ENCODE measurements at places on chromosomes 2 and 18.

DNA sequence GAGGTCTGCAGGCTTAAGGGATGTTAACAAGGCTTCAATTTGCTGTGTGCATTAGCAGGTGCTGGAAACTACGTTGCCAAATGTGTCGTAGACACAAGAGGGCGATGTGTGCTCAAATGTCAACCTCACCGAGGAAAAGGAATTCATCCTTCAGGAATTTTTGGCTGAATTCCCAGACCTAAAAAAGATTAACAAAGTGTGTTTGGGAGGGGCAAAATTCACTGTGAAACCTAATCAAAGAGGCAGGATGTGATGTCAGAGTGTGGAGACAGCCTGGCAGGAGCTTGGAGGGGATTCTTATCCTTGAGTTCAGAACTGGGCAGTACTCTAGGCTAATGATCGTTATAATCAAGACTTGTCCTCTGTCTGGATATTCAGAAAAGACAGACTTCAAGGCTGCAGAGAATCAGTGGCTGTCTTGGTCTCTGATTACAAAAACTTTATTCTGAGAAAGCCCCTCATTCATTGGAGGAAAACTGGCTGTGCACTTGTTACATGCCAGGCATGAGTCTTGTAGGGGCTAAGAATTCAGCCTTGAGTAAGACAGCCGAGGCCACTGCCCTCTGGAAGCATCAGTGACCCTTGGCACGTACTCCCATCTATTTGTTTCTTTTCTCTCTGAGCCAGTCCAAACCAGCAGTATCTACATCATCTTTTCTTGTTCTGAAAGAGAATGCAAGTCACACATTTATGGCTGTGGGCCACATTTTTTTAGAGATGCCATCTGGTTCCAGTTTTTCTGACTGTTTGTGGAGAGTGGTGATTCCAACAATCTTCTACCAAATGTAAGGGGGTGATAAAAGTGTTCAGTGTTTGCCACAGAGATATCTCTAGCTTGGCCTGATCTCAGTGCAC, 18.7 kb upstream of the SCYGR1 start:
- peak overlapping the region; percentile 78 for H3K27ac ChIP-seq
- no peak overlapping the region for H3K4me3 ChIP-seq
- no peak for DNase-seq
- H3K27me3 ChIP-seq = no peaks in the 10 kb centered on the region
- no peaks in the 10 kb centered on the region for H3K36me3 ChIP-seq

DNA sequence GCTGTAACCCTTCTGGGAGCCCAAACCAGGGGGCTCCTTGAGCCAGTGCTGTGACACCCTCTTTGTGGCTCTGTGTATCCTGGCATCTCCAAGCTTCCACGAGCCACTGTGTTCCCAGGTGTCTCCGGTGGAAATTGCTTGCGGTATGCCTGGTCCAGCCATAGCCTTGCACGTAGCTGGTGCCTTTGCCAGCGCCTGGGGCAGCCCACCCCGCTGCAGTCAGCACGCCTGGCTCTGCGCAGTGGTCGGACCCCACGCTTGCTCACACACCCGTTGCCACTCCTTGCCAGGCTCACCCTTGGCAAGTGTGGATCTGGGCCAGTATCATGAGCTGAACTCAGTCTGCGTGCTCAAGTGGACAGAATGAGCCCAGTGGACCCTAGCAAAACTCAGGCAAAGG, 152.3 kb downstream of the MBD5 start:
- H3K4me1 ChIP-seq = no peaks in the 10 kb centered on the region
- H3K27ac ChIP-seq = no peak overlapping the region
- no peak for DNase-seq
- no peaks in the 10 kb centered on the region for H3K36me3 ChIP-seq

DNA sequence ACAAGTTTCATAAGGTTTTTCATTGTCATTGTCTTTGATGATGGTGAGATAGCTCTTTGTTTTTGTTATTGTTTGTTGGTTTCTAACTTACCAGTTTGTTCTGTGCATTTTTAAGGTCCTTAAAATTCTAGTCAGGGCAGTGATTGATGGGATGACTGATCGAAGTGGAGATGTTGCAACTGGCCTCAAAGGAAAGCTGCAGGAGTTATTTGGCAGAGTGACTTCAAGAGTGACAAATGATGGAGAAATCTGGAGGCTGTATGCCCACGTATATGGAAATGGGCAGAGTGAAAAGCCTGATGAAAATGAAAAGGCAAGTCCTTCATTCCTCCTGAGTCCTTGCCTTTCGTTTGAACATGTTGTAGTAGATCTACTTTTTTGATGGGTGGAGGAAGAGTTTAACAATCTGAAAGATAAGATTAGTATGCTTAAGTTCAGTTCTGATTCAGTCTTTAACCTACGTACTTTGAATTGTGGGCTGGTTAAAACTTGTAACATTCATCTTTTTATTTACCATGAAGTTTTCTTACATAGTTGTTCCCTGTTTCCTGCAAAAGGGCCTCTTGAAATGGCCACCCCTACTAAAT, 135.8 kb upstream of the LTBP1 start:
- H3K4me3 ChIP-seq = no peak overlapping the region
- DNase-seq = no peak
- no peak overlapping the region for H3K27ac ChIP-seq
- H3K4me1 ChIP-seq = no peaks in the 10 kb centered on the region
- no peaks in the 10 kb centered on the region for H3K36me3 ChIP-seq

- no peak for DNase-seq
- no peaks in the 10 kb centered on the region for H3K36me3 ChIP-seq
- no peaks in the 10 kb centered on the region for H3K4me1 ChIP-seq
- H3K27me3 ChIP-seq = no peaks in the 10 kb centered on the region
- H3K4me3 ChIP-seq = no peak overlapping the region
- no peak overlapping the region for H3K27ac ChIP-seq
Observed at GRCh38 chr2:13745330-13745729, 887.2 kb upstream of the LRATD1 start.

DNA sequence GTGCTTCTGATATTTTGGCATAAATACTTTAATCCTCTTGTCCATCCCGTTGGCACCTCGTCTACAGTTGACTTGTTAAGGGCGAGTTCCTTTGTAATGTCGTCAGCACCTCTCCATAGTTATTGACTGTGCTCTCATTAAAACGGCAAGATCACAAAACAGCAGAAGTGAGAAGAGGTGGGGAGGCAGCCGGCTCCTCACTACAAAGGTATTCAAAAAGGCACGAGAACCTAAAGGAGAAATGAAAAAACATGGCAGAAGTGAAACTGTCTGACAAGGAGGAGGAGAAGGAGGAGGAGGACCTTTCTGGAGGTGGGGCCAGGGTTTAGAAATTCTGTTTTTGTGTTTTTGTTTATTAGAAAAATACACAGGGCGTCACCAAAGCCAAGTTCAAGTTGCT, 235.6 kb downstream of the BCL11A start:
- H3K27me3 ChIP-seq = peaks cover 7% of the 10 kb centered on the region
- peaks cover 13% of the 10 kb centered on the region for H3K4me1 ChIP-seq
- H3K27ac ChIP-seq = no peak overlapping the region
- H3K4me3 ChIP-seq = no peak overlapping the region
- no peaks in the 10 kb centered on the region for H3K36me3 ChIP-seq

DNA sequence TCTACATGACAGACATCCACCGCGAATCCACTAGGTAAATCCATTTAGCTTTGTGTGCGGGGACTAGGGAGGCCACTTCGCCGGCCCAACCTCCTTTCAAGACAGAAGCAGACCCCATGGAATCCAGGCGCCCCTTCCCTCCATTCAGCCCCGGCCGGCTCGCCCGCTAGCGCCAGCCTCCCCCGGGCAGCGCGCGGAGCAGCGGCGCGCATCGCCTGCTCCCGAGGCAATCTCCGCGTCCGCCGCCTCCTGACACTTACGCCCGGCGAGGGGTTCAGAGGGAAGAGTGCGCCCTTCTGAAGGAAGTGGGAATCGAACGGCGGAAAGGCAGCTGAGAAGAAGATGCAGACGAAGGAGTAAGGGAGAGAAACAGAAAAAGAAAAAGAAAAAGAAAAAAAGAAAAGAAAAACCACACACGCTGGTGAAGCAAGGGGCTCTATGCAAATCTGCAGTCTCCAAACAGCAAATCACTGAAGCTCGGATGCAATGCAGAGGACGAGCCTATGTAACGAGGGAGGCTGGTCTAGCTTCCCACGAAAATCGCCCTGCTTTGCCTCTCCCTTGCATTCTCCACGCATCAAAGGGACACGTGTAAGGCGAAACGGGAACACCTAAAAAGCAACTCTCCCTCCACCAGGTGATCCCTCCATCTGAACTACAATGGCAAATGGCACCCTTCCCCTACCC, 684.4 kb downstream of the NRXN1 start:
- no peaks in the 10 kb centered on the region for H3K4me1 ChIP-seq
- H3K27ac ChIP-seq = no peak overlapping the region
- no peak for DNase-seq
- no peaks in the 10 kb centered on the region for H3K27me3 ChIP-seq
- no peaks in the 10 kb centered on the region for H3K36me3 ChIP-seq

GRCh38 chr2:227626580-227627151, 9.4 kb downstream of the SCYGR4 start:
- DNase-seq = no peak
- H3K4me3 ChIP-seq = no peak overlapping the region

- no peak overlapping the region for H3K4me3 ChIP-seq
- H3K27ac ChIP-seq = no peak overlapping the region
- no peaks in the 10 kb centered on the region for H3K36me3 ChIP-seq
Observed at GRCh38 chr2:64344999-64345576, 108.9 kb upstream of the LGALSL start.

DNA sequence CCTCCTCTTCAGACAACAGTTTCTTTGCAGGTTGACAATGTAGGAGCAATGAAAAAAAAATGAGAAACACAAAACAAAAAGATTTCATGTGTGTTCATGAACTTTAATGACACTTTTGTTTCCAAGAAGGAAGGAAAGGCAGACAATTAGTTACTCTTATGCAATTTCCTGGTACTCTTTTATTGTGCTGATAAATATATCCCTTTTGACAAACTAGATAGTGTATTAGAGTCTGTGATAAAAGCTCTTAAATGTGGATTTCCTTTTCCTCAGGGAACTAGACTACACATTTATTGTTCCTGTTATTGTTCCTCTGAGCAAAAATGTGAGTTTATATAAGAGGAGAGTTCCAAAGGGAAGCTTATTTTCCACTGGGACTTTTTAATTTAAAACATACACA, 188.7 kb upstream of the NRXN1 start:
- no peaks in the 10 kb centered on the region for H3K27me3 ChIP-seq
- no peaks in the 10 kb centered on the region for H3K4me1 ChIP-seq
- no peaks in the 10 kb centered on the region for H3K36me3 ChIP-seq
- no peak overlapping the region for H3K27ac ChIP-seq

DNA sequence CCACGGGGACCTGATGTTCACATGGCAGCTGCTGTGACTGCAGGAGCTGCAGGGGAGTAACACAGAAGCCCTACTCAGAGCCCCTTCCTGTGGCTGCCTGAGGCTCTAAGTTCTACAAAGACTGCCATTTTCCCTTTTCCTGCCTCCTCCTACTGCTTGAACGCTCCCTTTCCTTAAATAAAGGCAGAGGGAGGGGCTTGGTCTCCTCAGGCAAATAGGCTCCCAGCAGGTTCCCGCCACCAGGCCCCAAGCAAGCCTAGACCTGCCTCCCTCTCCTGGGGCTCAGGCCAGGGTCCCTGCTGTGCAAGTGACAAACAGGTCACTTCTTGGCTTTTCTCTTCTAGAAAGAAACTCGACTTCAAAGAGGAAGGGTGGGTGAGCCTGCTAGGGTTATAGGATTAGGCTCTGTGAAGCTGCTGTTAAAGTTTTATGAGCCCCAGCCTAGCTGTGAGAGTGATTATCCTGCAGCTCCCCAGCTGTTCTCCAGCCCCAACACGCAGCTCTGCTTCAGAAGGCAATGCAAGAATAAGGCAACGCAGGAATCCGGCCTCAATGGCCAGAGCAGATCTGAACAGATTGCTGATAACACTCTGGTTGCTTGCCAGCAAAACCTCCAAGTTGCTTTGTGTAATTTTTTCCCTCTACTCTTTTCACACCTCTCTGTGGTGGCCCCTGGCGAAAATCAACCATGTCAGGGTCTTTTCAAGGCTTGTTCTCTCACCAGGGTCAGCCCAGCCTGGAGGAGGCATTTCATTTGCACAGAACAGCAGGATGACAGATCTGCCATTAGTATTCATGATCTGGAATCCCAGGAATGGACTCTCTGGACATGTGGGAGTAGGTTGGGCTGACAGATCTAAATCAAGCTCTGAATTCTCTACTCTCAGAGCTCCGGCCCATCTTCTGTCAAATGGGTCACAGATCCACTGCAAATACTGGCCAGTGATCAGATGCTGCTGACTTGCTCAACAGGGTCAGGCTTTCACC, 71.3 kb downstream of the MRO start:
- no peaks in the 10 kb centered on the region for H3K36me3 ChIP-seq
- no peaks in the 10 kb centered on the region for H3K4me1 ChIP-seq
- DNase-seq = no peak

- H3K4me1 ChIP-seq = peaks cover 16% of the 10 kb centered on the region
- H3K36me3 ChIP-seq = no peaks in the 10 kb centered on the region
- DNase-seq = no peak
- peak overlapping the region; percentile 95 for H3K27ac ChIP-seq
- no peaks in the 10 kb centered on the region for H3K27me3 ChIP-seq
Observed at GRCh38 chr2:152175012-152175367, 573 bp downstream of the STAM2 start.

DNA sequence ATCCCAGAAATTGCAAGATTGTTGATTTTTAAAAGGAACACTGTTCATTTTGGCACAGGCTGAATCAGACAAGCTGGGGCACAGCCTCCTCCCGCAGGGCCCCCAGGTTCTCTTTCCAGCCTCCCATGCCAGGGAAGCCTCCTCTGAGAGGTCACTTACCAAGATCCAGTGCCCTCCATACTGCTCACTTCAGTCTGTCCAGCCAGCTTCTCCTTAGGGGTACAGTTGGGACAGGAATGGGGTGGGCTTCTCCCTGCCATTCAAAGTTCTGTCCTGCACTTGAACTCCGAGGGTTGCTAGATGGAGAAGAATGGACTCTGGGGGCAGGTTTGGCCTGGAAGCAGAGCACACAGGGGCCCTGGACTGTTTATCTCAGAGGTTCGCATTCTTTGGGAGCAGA, 7.5 kb upstream of the CYP26B1 start:
- H3K4me1 ChIP-seq = no peaks in the 10 kb centered on the region
- no peak overlapping the region for H3K27ac ChIP-seq
- H3K4me3 ChIP-seq = no peak overlapping the region

GRCh38 chr2:2222931-2223330, 108.1 kb downstream of the MYT1L start:
- no peak for DNase-seq
- H3K4me1 ChIP-seq = no peaks in the 10 kb centered on the region
- no peak overlapping the region for H3K27ac ChIP-seq

GRCh38 chr2:39545957-39546356, 108.9 kb upstream of the MAP4K3 start:
- no peaks in the 10 kb centered on the region for H3K27me3 ChIP-seq
- H3K4me1 ChIP-seq = no peaks in the 10 kb centered on the region
- no peak for DNase-seq
- no peaks in the 10 kb centered on the region for H3K36me3 ChIP-seq
- H3K4me3 ChIP-seq = no peak overlapping the region
- H3K27ac ChIP-seq = no peak overlapping the region

DNA sequence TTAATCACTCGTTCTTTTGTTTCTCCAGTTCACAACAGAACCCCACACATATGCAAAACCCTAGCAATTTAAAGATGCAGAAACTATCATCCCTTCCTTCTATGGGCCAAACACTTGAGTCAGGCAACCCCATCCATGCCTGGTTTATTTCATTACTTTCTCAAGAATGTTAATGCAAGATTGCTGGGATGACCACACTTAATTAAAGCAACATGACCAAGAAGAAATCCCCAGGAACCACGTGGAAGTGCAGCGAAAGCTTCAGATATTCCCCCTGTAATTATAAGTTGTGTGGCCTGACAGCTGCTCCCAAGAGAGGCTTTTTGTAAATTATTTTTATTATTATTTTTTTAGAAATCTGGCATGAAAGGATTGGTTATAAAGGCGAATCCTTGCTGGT, 246.2 kb upstream of the ID2 start:
- H3K27me3 ChIP-seq = no peaks in the 10 kb centered on the region
- no peaks in the 10 kb centered on the region for H3K36me3 ChIP-seq
- H3K4me3 ChIP-seq = no peak overlapping the region
- peaks cover 21% of the 10 kb centered on the region for H3K4me1 ChIP-seq
- no peak for DNase-seq
- H3K27ac ChIP-seq = no peak overlapping the region
